ENCODE measurements at places on chromosomes 16 and 17.

- DNase-seq = no peak
Observed at GRCh38 chr17:72931635-72932034, 160.9 kb downstream of the SLC39A11 start.

DNA sequence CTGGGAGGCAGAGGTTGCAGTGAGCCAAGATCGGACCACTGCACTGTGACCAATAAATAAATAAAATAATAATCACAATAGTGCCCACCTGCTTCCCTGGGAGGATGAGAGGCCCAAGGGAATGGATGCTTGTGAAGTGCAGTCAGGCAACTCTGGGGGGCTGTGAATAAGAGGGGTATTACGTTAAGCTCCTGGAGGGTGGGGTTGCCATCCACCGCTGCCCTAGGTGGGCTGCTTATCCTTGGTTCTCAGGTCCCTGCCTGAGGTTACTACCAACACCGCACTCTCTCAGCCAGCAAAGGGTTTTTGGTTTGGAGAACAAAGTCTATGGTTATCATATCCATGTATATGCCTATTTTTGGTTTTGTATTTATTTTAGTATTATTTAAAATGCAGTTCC lies 48.6 kb upstream of the CBFA2T3 start:
- DNase-seq = no peak

DNA sequence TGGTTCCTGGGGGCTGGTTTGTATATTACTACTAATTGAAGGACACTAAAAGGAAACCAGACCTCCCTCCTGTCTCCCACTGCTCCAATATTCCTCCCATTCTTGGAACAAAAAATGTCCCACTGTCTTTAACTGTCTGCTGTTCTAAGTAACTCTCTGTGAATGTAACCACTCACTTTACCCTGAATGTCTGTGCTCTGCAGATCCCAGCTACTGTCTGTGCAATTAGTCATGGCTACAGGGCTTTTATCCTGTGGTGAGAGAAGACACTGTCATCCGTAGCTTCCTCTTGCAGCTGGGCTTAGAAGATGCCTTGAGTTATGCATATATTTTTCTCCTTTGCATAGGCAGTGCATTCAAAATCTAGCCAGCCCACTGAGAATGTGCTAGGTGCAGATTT lies 853.8 kb downstream of the CDH8 start:
- no peak for DNase-seq

DNA sequence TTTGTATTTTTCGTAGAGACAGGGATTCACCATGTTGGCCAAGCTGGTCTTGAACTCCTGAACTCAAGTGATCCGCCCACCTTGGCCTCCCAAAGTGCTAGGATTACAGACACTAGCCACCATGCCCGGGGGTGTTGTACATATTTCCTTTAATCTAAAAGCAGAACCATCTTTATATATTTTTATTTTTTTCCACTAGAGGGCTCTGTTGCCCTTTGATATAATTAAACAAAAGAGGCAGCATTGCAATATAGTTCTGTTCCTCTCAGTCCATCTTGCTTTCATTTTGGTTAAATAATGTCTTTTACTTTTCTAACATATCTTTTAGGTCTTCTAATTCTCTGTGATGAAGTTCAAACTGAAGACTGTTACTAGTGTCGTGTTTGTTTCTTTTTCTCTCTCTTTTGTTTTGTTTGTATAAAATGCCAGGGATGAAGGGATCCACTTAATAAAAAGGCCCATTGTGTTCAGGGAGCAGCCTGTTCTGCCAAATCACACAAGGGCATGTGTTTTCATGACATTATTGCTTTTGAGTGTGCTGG lies 23.4 kb downstream of the WWOX start:
- no peak for DNase-seq

DNA sequence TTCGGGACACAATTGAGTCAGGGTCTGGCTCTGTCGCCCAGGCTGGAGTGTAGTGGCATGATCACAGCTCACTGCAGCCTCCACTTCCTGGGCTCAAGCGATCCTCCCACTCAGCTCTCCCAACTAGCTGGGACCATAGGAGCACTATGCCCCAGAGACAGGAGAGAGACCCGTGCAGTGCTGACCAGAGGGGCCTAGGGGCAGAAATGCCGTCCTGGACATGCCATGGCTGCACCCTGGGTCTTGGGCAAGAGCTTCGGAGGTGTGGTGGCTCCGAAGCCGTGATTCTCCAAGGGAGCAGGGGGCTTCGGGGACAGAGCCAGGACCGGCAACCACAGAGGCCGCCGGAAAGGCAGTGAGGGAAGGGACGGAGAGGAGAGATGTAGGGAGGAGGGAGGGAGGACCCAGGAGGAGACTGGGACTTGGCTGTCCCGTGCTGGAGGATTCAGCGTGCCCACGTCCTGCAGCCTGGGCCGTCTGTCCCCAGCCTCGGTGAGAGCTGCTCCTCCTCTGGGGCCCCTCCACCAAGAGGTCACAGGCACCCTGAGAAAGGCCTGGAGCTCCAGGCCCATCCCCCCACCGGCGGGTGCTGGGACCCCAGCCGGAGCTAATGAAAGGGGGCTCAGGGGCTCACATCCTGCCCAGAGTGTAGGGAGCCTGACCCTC lies 21.9 kb downstream of the TPSD1 start:
- no peak for DNase-seq

- DNase-seq = no peak
Observed at GRCh38 chr16:86591270-86591669, 12.9 kb downstream of the FOXL1 start.

DNA sequence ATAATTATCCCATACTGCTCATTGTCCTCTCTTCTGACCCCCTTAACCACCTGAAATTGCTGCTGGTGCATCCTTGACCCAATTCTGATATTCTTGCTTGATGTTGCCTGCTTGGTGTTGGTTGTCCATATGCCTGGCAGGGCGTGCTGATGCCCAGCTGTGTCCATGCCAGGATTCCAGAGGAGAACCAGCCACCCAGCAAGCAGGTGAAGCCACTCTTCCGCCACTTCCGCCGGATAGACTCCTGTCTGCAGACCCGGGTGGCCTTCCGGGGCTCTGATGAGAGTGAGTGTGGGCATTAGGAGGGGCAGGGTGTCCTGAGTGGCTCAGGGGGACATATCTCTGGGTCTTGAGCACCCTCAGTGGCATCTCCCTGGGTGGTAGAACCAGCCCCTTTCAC lies 11.4 kb downstream of the RAPGEFL1 start:
- DNase-seq = no peak

DNA sequence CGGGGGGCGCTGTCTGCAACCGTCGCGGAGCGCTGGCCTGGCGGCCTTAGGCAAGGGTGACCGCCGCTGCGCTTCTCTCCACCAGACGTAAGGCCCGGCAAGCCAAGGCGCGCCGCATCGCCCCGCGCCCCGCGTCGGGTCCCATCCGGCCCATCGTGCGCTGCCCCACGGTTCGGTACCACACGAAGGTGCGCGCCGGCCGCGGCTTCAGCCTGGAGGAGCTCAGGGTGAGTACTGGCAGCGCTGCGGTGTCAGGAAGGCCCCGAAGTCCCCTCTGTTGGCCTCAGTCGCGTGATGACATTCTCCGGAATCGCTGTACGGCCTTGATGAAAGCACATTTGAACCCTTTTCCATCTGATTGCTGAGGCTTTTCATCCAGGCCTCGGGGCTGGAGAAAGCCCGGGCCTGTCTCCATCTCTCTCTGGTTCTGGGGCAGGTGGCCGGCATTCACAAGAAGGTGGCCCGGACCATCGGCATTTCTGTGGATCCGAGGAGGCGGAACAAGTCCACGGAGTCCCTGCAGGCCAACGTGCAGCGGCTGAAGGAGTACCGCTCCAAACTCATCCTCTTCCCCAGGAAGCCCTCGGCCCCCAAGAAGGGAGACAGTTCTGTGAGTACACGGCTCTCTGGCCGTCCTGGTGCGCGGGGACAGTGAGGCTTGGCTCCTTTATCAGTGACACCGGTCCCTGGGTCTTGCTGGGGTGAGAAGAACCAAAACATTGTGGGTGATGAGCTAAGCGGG lies 831 bp downstream of the RPL13 start:
- no peak for DNase-seq

- no peak for DNase-seq
Observed at GRCh38 chr16:49556249-49556605, 182.6 kb downstream of the C16orf78 start.

DNA sequence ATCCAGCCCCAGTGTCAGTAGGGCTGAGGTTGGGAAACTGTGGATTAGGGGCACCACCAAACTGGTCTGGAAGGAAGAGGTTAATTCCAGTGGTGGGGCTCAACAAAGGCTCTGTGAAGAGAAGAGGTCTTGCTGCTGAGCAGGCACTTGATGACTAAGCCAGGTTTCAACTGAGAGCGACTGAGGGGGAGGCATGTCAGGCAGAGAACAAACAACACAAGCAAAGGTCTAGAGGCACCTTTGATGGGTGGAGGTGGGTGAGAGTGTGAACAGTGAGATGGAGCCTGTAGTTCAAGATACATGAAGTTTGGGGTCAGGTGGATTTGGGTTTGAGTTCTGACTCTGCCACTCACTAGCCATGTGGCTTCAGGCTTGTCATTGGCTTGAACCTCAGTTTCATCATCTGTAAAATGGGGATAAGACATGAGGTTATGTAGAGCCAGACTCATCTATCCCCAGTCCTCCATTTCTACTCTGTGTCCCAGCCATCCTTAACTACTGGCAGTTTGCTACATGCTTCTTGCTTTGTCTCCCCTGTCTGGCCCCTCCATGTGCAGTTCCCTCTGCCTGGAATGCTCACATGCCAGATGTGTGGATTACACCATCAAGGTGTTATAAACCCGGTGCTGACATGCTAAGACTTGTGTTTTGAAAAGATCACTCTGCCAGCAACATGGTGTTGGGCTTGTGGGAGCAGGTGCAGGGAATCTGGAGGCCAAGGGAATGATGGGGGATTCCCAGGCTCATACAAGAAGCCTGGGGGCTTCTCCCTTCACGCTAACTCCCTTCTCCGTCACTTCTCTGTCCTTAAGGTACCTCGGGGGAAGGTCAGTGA lies 3.0 kb upstream of the RMI2 start:
- no peak for DNase-seq

DNA sequence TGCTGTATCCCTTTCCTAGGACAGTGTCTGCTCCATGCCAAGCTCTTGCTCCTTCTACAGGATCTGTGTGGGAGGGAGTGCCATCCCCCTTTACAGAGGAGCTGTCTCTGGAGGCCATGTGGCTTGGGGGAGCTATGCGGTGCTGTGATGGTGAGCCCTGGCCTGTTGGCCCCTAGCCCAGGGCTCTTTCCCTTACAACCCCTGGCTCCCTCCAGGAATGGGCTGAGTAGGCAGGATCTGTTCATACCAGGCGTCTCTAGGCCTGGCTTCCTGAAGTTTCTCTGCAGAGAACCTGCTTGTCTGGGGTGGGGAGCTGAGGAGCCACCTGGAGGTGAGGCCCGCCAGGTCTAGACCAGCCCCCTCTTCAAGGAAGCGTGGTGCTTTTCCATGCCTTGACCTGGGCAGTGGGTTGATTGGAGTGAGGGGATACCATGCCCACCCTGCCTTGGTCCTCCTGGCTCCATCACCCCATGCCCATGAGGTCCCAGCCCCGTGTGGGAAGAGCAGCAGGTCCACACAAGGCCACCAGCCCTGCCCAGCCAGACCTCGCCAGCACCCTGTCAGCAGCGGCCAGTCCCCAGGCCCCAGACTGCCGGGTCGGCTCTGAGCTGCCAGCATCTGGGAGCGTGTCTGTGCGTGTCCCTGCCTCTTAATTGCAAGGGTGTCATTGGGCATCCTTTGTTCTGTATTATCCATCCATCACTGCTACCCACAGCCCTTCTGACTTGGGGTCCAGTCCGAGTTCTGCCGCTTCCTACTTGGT lies 14.7 kb downstream of the LLGL2 start:
- no peak for DNase-seq

GRCh38 chr17:57375040-57375769 lies 118.9 kb downstream of the MSI2 start:
- no peak for DNase-seq

DNA sequence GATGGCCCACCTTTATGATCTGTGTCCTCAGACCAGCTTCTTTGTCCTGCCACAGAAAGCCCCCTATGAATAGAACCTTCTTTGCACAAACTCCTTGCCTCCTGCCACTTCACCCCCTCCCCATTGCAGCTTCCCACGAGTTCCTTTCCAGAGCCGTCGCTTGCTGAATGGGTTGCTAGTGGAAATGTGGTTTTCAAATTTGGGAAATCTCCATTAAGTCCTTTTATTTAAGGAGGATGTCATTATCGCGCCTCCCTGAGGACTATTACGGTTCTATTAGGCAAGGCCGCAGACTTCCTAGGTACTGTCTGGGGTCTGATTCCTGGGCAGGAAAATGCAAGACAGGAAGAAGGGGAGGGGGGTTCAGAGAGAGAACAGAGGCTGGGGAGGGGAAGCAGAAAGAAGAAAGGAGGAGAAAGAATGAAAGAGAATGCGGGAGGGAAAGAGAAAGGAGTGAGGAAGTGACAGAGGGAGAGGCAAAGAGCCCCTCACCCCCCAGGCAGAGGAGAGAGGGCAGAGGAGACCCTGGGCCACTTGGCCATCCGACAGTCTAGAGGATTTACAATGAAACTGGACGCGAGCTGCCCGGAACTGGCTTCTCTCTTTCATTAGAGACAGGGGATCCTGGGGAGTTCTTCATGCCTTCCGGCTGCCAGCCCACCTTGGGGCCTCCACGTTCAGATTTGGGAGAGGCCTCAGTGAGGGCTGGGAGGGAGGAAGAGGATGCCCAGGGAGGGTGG lies 31.7 kb upstream of the ETV4 start:
- no peak for DNase-seq

DNA sequence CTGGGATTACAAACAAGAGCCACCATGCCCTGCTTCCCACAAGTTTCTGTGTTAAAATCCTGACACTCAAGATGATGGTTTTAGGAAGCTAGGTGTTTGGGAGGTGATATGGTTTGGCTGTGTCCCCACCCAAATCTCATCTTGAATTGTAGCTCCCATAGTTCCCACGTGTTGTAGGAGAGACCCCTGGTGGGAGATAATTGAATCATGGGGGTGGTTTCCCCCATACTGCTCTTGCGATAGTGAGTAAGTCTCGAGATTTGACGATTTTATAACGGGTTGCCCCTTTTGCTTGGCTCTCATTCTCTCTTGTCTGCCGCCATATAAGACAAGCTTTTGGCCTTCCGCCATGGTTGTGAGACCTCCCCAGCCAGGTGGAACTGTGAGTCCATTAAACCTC lies 17.2 kb upstream of the SMG1 start:
- DNase-seq = no peak

DNA sequence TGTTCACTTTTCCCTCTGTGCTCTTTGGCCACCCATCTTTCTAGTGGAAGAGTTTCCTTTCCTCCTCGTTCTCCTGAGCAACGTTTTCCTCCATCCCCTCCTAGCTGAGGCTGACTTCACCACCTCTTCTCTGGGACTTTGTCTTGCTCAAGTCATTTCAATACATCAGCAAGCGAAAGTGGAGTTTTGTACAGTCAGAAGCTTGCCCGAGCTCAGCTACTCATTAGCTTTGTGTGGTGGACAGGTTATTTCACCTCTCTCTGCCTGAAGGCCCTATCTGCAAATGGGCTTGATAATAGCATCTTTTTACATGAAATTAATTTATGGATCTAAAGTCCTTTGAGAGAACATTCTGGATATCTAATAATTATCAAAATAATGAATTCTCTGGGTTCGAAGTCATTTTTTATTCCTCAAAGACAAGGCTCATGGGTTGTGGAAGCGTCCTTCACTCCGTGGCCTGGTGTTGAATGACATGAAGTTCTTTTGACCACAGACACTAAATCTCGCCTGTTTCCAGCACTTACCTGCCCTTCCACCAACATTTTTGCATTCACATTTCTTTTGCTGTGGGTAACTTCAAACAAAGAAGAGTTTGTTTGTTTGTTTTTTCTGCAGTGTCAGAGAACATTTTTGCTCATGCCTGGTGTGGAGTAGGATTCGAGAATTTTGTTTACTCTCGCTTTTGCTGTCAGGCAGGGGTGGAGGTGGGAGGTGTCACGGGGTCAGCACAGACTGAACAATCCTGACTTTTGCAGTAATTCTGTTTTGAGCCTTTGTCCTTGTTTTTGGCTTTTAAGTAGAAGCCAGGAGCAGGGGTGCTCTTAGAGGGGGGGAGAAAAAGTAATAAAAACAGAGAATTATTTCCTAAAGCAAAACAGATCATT lies 155.0 kb upstream of the CACNG5 start:
- no peak for DNase-seq

Measured in stimulated activated CD8-positive, alpha-beta memory T cell treated with anti-CD3 and anti-CD28 coated beads, Interleukin-2, amount 100 ng/mL, for 1 hour (primary cell).